ENCODE measurements at places on chromosomes 5 and 9.

DNA sequence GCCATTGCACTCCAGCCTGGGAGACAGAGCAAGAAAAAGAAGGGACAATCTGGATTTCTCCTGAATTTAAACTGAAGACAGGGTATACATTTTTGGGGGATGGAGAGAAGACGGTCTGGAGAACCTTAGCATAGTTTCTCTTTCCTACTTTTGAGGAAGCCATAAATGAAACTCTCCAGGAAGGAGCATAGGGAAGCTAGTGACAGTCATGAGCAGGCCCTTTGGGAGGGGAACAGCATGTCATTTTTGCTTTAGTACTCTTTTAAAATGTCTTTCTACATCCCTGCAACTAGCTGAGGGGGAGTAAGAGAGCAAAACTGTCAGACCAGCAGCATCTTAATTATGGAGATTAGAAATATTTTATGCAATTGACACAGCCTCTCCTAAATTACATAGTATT lies 8.2 kb upstream of the SLC44A1 start:
- DNase-seq = no peak

DNA sequence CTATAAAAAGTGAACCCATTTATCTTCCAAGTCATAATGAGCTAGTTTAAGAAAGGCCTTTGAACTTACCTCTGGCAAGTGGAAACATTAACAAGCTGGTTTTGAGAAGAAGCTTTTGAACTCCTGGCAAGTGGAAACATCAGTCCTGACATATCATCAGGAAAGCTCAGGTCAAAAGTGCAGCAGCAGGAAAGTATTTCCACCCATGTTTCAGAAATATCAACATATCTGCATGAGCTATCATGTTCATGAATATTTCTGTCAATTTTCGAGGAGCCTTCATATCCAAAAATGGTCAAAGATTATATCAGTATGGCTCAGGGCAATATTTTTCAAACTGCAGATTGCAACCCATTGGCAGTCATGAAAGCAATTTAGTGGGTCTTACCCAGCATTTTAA lies 133.9 kb downstream of the PLK2 start:
- DNase-seq = no peak

DNA sequence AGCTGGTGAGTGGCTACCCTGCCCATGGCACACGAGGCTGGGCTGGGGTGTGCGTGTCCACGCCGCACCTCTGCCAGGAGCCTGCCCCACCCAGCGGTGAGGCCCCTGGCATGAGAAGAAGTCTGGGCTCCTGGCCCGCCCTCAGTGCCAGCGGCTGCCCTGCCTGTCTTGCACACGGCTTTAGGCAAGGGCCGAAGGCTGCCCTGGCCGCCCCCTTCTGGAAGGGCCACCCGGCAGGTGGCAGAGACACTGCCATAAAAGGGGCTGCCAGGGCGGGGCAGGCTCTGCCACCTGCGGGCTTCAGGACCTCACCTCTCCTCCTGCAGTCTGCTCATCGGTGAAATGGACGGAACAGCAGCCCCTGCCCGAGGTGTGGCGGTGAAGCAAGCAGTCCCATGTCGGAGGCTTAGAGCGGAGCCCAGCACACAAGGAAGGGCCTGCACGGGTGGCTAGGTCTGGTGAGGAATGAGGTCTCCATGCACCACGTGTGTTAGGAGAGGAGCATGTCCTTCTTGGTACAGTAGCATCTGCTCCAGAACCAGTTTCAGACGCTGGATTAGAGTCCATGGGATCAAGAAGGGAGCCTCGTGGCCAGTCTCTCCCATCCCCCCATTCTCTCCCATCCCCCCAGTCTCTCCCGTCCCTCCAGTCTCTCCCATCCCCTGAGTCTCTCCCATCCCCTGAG lies 34.8 kb upstream of the TMEM250 start:
- no peak for DNase-seq

GRCh38 chr5:32777733-32778132 lies 66.6 kb downstream of the NPR3 start:
- DNase-seq = no peak

GRCh38 chr9:129990269-129991010 lies 52.5 kb downstream of the FNBP1 start:
- DNase-seq = peak; percentile 51

DNA sequence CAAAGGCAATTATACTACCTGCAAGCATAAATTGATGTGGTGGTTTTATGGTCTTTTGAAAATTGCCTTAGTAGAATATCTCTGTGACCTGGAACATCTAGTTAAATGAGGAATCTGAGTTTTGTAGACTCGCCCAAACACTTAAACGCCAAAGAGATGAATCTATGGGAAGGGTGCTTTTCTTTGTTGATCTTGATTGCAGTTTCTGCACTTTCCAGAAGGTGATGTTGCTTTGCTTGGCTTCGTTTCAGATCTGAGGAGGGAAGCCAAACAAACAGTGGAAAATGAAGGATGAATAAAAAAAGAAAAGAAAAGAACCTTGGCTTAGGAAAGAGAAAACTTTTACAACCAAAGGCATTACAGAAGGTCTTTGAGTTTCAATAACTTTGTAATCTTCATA lies 1021.2 kb downstream of the NR2F1-AS1 start:
- DNase-seq = no peak

DNA sequence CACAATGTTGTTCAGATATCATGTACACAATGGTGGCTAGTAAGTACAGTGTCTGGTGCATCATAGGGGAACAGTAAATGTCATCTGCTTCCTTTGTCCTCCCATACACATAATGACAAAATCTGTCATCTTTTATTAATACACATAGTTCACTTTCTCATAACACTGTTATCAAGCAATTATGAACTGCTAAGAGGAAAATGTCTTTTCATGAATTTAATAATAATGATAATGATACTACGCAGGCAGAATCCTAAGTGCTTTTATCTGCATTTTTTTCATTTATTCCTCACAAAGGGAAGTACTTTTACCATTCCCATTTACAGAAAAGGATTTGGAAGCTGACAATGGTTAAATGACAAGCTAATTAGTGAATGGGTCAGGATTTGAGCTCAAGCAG lies 35.7 kb downstream of the DPYSL3 start:
- DNase-seq = no peak

GRCh38 chr5:5605170-5605764 lies 182.8 kb downstream of the ICE1 start:
- DNase-seq = no peak

DNA sequence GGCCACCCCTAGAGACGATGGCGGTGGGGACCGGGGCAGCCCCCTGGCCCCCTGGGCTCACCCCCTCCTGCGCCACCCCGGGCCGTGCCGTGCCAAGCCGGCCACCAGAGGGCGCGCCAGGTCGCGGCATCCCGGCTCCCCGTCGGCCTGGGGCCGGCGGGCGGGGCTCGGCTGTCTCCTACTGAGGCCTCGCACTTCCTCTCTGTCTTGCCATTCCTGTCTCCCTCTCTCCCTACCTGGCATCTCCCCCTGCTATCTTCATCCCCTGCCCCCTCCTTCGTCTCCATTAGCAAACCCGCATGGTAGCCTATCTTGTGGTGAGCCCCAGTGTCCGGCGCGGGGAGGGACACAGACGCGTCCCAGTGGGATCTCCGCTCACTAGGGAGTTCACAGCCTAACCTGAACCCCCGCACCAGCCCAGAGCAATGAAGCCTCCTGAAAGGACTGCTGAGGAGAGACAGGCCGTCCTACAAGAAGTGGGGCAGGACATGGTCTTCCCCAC lies 29.8 kb upstream of the FABP6 start:
- peak; percentile 51 for DNase-seq

DNA sequence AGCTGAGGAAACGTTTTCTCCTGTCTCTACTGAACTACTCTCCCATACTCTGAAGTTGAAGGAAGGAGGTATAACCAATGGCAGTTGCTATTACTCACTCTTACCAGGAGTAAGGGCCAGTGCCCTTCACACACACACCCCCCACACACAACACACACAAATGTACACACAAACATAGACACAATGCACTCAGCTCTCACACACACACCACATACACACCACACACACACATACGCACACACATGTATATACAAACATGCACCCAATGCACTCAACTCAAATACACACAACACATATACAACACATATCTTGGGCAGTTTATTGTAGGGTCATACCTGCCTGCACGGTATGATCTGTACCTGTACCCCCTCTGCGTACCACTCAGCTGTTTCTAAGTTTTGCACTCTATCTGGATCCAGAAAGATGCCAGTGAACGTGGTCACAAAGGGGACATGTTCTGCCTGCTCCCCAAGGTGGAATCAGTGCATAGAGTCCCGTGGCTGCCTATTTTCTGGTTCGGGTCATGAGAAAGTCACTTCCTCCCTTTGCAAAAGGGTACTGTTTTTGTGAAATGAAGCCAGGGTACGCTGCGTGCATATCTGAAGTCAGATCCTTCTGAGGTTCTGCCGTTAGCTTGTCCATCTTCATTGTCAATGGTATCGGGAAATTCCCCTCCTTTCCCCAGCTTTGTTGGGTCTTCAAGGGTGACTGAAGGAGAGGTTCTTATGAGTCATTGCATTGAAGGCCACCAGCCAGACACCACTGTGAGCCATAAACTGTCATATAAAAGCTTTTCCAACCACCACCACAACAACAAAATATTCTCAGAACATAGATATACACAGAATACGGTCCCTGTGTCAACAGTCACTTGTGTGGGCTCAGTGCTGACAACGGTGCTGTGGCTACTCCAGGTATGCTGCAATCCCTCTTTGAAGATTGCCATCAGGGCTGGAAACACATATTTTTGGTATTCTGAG lies 131.9 kb downstream of the UGCG start:
- DNase-seq = peak; percentile 12

- DNase-seq = no peak
Observed at GRCh38 chr5:113047733-113048652, 71.4 kb downstream of the DCP2 start.

GRCh38 chr9:97935276-97935675 lies 2.7 kb downstream of the HEMGN start:
- no peak for DNase-seq

GRCh38 chr5:170485616-170485911 lies 18.3 kb upstream of the KCNIP1 start:
- no peak for DNase-seq

DNA sequence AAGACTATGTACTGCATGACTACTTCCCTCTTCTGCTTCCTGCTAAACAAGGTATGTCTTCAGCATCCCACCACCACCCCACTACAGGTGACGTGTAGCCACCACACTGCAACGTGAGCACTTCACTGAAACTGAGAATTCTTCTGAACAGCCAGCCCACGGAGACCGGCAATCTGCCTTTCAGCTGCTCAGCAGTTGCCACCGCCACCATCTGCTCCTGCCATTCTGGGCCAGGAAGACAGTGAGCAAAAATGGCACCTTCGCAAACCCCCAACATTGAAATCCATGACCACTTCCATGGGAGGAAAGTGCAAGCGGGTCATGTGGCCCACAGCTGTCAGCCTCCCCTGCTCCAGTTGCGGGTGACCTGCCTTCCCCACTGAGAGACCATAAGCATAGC lies 443.4 kb upstream of the ST8SIA4 start:
- DNase-seq = no peak

- DNase-seq = no peak
Observed at GRCh38 chr9:86491468-86492266, 137.5 kb upstream of the TUT7 start.

- DNase-seq = no peak
Observed at GRCh38 chr5:131607903-131608540, 27.0 kb downstream of the RAPGEF6 start.

GRCh38 chr5:95241161-95241560 lies 43.7 kb downstream of the MCTP1 start:
- DNase-seq = no peak

GRCh38 chr5:159230657-159231056 lies 21.3 kb upstream of the RNF145 start:
- no peak for DNase-seq

DNA sequence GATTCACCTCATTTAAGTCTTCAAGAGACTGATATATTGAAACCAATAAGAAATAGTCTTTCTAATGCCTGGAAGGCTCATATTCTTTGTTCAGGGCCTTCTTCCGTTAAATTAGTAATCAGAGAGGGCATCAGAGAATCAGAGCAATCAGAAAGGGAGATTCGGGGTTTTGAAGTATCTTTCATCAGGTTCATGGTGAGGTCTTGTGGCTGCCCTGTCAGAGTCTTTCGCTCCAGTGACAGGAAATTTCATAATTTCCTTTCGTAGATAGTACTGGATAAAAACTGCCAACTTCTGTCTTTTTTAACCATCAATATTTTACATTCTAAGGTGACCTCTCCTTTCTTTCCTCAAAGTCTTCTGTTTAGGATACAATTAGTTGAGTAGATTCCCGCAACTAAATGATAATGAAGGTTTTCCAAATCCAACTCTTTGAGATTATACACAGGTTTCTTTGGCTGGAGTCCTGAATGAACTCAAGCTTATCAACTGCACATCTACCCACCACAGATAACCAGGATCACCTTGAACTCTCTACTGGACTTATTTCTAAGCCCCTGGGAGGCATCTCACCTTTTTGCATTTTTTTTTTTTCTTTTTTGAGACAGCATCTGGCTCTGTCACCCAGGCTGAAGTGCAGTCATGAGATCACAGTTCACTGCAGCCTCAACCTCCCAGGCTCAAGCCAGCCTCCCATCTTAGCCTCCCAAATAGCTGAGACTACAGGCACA lies 5.5 kb downstream of the IL31RA start:
- DNase-seq = peak; percentile 44

DNA sequence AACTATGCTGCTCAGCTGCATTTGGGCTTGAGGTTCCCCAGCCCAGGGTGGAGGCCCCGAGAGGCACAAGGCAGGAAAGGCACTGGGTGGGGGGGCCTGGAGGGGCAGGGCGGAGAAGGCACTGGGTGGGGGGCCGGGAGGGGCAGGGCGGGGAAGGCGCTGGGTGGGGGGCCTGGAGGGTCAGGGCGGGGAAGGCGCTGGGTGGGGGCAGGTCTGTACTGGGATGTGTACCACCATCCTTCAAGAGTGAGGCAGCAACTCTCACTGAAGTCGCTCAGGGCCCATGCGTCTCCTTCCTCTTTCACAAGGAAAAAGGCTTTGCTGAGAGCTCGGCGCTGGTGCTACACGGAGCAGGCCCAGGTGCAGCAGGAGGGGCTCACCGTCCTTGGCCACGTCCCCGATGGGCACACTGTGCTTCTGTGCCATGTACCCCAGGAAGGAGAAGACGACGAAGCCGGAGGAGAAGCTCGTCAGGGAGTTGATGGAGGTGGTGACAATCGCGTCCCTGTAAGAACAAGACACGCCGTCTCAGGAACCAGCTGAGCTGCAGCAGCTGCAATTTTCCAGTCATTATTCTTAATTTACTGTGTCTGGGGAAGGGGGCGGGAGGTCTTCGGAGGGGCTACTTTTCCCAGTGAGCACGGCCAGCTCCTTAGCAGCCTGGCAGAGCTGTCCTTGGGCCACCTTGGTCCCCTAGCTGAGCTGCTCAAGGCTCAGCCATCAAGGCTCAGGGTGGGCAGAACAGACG lies 30.8 kb downstream of the SLC6A3 start:
- no peak for DNase-seq

- DNase-seq = no peak
Observed at GRCh38 chr5:129978270-129978669, 74.0 kb downstream of the CHSY3 start.

- DNase-seq = no peak
Observed at GRCh38 chr5:158770506-158770905, 329.2 kb downstream of the EBF1 start.

DNA sequence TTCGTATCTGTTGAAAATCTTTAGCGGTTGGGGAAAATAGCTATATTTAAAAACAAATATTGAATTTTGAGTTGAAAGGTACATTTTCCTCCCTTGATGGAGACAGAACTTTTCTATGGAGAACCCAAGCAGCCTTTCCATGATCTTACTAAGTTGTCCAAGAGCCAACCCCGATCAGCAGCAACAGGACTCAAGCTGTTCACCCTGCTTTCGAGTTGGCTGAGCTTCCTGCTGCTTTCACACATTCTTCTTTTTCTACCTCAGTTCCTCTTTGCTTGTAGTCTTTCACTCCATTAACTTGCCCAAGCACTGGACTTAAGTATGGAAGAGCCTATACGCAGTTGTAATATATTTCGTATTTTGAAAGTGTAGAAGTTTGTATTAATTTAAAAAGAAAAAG lies 59.4 kb downstream of the IL6ST start:
- DNase-seq = no peak
